ELF-1 (cell line): ENCODE measurements at places on chromosomes 12 and 14.
A peak's percentile ranks its signal among the peaks of the same experiment; 100 is the strongest.

- no peak for DNase-seq
Measured at GRCh38 chr14:64656986-64657385, 47.2 kb upstream of the PLEKHG3 start.

GRCh38 chr12:69985656-69986055 is 160.6 kb downstream of the MYRFL start:
- peak; percentile 48 for DNase-seq

DNA sequence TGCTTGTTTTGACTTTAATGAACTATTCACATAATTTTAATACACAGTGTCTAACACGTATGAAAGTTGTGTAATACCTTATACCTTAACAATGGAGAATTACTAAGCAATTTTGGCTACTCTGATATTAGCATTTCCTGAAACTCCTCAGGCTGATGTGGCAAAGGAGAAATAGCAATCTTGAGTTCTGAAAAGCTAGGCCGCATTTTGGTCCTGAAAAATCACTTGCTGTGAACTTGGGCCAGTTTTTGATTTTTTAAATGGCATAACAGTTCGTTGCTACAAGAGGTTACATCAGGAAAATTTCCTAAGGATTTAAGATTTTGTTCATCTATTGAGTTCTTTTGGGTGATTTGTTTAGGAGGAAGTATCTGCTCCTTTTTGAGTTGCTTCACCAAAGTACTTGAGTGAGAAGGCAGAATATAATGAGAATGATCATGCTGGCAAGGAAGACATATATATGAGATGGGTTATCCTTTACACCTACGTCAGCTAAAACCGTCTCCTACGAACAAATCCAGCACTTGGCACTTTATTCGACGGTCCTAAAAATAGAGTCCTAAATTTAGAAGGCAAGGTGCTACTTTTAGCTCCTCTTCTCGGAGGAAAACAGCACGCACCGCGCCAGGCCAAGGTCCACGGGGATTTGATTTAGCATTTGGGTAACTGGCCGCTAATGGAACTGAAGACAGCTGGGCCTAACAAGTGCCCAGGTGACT is 32.2 kb downstream of the MIA2 start:
- no peak for DNase-seq

DNA sequence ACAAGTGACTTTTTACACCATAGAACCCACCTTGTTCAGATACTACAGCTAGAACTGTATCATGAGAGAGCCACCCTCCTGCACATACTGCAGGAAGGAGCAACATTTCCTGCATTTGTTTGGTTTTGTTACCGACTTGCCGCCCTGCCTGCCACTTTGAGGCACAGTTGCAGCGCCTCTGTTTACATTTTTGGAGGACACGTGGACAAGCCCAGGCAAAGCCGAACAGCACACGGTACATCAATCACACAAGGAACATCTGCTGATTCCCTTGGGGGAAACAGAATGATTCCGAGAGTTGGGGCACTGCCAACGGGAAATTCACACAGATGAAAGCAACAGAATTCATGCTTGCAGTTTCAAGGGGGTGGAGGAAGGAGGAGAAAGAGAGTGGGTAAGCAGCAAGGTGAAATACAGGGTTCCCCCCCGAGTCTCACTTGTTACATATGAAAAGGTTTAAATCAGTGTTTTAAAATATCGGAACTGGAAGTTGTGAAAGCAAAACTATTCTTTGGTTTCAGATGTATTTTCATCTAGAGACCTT is 110.7 kb downstream of the BTG1 start:
- DNase-seq: peak; percentile 34

GRCh38 chr12:104825408-104825807 is 132.7 kb downstream of the SLC41A2 start:
- DNase-seq: peak; percentile 40

GRCh38 chr12:59004456-59004855 is 84.2 kb upstream of the LRIG3 start:
- DNase-seq: no peak

- no peak for DNase-seq
Measured at GRCh38 chr14:37232907-37233481, 35.3 kb downstream of the MIPOL1 start.

DNA sequence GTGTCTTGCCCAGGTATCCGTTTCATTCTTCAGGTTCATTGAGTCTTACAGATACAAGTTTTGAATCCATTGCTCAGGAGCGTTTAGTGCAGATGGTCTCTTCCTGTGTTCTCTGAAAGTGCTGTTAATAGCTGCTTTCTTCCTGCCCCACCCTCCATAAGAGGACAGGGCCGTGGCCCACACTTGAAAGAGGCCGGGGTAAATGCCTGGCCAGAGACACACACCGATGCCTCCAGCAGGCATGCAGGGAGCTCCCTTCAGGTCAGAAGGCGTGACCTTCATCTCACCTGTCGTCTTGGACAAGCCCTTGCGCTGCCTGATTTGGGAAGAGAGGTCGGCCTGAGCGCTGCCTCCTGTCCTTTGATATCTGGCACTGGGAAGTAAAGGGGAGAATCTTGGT is 11.6 kb downstream of the PRKAB1 start:
- DNase-seq: no peak

GRCh38 chr14:105508601-105509000 is 17.6 kb downstream of the TEDC1 start:
- DNase-seq: no peak

GRCh38 chr12:981176-981828 is 9.7 kb upstream of the ERC1 start:
- DNase-seq: no peak

- DNase-seq: no peak
Measured at GRCh38 chr14:57818511-57818910, 47.4 kb downstream of the SLC35F4 start.

DNA sequence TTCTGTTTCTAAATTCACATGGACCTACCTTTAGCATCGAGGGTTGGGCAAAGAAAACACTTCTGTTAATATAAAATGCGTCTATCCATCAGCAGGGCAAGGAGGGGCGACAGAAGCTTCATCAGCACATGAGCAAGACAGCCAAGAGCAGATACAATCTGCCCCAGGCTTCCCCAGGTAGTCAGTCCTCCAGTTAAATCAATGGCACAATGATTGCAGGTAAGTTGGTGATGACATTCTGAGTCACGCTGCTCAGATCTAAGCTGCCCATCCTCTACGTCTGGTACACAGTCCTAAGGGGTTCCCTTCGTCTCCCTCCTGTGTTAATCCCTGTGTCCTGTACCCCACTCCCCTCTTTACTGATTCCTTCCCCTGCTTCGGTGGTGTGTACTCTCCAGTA is 38.8 kb downstream of the MAP3K9 start:
- no peak for DNase-seq

GRCh38 chr14:105531894-105532623 is 5.7 kb downstream of the TMEM121 start:
- no peak for DNase-seq

GRCh38 chr12:40946612-40947194 is 241.4 kb upstream of the PDZRN4 start:
- DNase-seq: no peak

GRCh38 chr12:117052386-117053049 is 46.7 kb downstream of the TESC start:
- no peak for DNase-seq

- DNase-seq: no peak
Measured at GRCh38 chr14:96634481-96634880, 132.3 kb downstream of the PAPOLA start.

GRCh38 chr12:79555028-79555925 is 135.5 kb downstream of the PAWR start:
- no peak for DNase-seq

DNA sequence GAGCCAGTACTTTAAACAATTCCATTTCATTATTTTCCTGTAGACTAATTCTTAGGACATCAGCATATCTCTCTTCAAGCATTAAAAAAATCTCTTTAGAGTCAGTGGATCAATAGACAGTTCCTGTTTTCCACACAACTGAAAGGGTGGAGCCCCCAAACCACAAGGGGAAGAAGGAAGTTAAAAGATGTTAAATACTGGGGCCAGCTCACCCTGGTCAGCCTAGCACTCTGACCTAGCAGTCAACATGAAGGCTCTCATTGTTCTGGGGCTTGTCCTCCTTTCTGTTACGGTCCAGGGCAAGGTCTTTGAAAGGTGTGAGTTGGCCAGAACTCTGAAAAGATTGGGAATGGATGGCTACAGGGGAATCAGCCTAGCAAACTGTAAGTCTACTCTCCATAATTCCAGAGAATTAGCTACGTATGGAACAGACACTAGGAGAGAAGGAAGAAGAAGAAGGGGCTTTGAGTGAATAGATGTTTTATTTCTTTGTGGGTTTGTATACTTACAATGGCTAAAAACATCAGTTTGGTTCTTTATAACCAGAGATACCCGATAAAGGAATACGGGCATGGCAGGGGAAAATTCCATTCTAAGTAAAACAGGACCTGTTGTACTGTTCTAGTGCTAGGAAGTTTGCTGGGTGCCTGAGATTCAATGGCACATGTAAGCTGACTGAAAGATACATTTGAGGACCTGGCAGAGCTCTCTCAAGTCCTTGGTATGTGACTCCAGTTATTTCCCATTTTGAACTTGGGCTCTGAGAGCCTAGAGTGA is at the start of gene LYZ:
TSS of gene LYZ (plus strand) at position 220 of the 777 bp plus-strand sequence. CDS start at position 248, 28 bp downstream.
- no peak for DNase-seq

GRCh38 chr14:32697114-32697513 is 241.6 kb upstream of the NPAS3 start:
- no peak for DNase-seq

GRCh38 chr14:101666264-101666663 is 95.2 kb upstream of the PPP2R5C start:
- no peak for DNase-seq

- DNase-seq: no peak
Measured at GRCh38 chr14:38122241-38122640, 85.5 kb upstream of the SSTR1 start.

GRCh38 chr12:22275843-22276242 is 58.7 kb downstream of the ST8SIA1 start:
- peak; percentile 95 for DNase-seq

GRCh38 chr14:53023325-53023724 is 72.5 kb upstream of the FERMT2 start:
- DNase-seq: no peak

DNA sequence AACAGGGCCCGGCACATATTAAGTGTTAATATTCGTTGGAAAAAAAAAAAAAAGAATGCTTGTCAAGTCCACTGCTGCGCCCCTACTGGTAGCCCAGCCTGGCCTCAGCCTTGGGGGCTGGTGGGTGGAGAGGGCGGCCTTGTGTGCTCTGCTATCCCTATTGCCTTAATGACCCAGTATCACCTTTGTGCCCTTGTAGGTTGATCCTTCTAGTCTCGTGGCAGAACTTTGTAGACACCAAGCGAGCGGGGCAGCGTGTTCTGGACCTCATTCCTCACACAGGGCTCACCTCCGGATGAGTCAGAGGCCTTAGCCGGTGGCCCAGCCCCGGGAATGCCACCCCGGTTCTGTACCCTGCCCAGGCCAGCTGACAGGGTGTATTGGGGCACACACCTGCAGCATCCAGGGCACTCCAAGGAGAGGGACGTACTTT is 1.8 kb upstream of the RCOR1 start:
- DNase-seq: peak; percentile 58

DNA sequence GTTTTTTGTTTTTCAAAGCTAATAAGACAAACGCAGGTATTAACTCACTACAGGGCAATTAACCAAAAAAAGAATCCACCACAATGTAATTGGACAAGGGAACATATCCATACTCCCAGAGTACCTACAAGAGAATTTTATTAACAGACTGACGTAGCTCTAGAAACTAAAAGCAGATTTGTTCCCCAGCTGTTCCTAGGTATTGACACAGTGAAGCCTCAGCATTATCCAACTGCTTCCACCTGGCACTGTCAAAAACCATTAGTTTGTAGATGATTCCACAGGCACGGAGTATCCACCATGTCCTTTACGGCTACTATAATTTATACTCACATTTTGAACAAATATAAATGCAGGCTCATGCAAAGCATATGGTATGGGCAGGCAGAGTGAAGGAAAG is 22.3 kb downstream of the PPM1H start:
- no peak for DNase-seq

DNA sequence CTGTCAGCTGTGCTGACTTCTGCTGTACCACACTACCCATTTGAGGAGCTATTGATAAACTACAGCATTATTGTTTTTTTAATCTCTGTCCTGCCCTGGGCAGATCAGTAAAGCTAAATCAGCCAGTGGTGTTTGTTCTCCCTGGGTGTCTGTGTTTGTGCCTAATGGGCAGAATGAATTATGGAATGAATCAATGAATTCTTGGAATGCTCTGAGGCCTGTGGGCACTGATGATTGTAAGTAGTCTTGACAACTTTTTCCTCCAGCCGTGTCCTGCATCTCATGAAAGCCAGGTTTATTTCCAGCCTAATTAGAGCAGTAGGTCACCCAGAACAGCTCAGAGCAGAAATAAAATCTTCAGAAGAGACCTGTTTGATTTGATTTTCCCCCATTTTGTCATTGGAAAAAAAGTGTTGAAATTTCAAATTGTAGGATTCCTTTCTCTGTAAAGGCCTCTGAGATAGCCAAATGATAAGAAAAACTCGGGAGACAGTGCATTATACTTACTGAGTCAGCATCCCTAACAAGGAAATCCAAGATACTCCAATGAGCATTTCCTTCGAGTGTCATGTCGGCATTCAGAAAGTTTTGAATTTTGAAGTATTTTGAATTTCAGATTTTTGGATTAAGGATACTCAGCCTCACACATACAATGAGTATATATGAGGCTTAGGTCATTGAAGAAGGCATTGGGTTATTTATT is 19.4 kb upstream of the EVL start:
- no peak for DNase-seq

DNA sequence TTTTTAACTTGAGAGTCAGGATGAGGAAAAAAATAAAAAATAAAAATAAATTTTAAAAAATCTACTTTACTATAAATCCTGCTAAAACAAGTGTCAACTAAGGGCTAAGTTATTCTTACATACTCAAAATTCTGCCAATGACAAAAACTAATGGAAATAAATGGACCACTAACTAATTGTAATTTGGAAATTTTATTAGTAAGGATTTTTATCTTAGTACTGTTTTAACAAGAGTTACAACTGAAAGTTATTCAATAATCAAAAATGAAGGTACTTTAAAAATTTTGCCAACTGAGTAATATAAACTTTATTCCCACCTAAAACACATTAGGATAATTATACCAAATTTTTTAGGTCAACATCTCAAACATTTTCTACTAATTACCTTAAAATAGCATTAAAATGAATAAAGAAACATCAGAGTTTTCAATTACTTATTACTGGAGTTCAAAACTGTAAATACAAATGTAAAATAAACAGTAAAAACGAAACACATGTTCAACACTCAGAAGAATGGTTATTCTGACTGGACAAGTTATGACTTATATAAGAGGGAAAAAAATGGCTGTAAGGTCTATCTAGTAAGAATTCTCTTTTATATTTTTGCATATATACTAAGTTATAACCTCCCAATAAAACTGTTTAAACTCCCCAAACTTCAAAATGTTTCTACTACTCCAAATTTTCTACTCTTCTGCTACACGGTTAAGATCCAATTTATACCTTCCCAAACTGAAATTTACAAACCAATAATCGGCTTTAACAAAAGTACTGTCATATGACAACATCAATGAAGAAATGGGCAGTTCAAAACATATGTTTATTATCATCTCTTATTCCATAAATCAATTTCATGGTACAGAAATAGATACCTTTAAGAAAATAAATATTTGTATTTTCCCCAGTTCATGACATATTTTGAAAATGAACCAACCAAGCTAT is 2.7 kb downstream of the HECTD1 start:
- no peak for DNase-seq

GRCh38 chr14:73606271-73606670 is 6.0 kb upstream of the ACOT6 start:
- no peak for DNase-seq

GRCh38 chr12:110590806-110591326 is 7.7 kb upstream of the PPTC7 start:
- DNase-seq: no peak
